ENCODE measurements at places on chromosomes 1 and 21. TPM values are rescaled to one million over a fixed set of nuclear protein-coding genes. Genes with fewer than 3 reads are reported as not detected.

Gene PLA2G2C
- 0.44 TPM for total RNA-seq

- peaks cover 71% of the 10 kb centered on the region for H3K4me1 ChIP-seq
- no peaks in the 10 kb centered on the region for H3K27me3 ChIP-seq
- H3K27ac ChIP-seq = peak overlapping the region; percentile 66
- peaks cover 45% of the 10 kb centered on the region for H3K36me3 ChIP-seq
- no peak for DNase-seq
Observed at GRCh38 chr1:8966606-8967005, 20.9 kb downstream of the CA6 start.

GRCh38 chr1:108750476-108751181, 4.2 kb downstream of the STXBP3 start:
- peaks cover 26% of the 10 kb centered on the region for H3K36me3 ChIP-seq
- H3K4me1 ChIP-seq = peaks cover 47% of the 10 kb centered on the region
- no peak for DNase-seq
- H3K27ac ChIP-seq = no peak overlapping the region
- H3K27me3 ChIP-seq = peaks cover 3% of the 10 kb centered on the region
- no peak overlapping the region for H3K4me3 ChIP-seq

GRCh38 chr1:20763417-20763816, 23.7 kb downstream of the HP1BP3 start:
- no peak for DNase-seq
- no peak overlapping the region for H3K4me3 ChIP-seq
- no peak overlapping the region for H3K27ac ChIP-seq
- H3K36me3 ChIP-seq = peaks cover 48% of the 10 kb centered on the region
- no peaks in the 10 kb centered on the region for H3K27me3 ChIP-seq
- no peaks in the 10 kb centered on the region for H3K4me1 ChIP-seq

- DNase-seq = no peak
- no peak overlapping the region for H3K27ac ChIP-seq
- no peaks in the 10 kb centered on the region for H3K36me3 ChIP-seq
- H3K4me1 ChIP-seq = no peaks in the 10 kb centered on the region
- no peaks in the 10 kb centered on the region for H3K27me3 ChIP-seq
- no peak overlapping the region for H3K4me3 ChIP-seq
Observed at GRCh38 chr1:237171454-237172117, 129.6 kb downstream of the RYR2 start.
